PC-9 (cell line): ENCODE measurements at places on chromosomes 1 and 21. TPM values are rescaled to one million over a fixed set of nuclear protein-coding genes. Genes with fewer than 3 reads are reported as not detected.

DNA sequence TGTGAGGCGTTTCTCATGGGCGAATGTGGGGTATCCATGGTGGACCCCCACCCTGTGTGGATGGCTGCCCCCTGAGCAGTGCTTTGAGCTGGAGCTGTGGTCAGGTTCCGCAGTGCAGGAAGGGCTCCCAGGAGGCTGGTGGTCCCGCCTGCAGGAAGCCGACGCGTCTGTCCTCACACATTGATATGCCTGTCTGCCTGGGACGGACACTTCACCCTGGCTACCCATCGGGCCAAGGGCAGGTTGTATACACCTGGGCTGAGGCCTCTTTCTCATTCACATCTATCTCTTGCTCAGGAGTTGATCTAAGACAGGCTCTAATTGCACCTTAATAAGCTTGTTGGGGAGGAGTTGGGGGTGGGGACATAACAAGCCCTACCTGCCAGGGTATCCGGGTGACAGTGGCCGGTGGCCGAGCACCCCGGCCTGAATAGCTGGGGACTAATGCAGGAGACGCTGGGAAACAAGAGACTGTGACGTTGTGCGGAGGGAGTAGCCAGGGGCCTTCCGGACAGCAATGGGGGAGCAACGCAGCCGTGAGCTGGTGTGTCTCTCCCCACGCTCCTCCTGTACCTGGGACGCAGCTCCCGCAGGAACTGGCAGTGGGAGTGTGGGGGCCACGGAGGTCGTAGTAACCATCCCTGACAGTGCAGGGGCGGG is 21.7 kb downstream of the PDXK start:
- no peaks in the 10 kb centered on the region for H3K4me1 ChIP-seq
- H3K36me3 ChIP-seq: no peaks in the 10 kb centered on the region
- no peak overlapping the region for H3K4me3 ChIP-seq
- no peaks in the 10 kb centered on the region for H3K27me3 ChIP-seq

DNA sequence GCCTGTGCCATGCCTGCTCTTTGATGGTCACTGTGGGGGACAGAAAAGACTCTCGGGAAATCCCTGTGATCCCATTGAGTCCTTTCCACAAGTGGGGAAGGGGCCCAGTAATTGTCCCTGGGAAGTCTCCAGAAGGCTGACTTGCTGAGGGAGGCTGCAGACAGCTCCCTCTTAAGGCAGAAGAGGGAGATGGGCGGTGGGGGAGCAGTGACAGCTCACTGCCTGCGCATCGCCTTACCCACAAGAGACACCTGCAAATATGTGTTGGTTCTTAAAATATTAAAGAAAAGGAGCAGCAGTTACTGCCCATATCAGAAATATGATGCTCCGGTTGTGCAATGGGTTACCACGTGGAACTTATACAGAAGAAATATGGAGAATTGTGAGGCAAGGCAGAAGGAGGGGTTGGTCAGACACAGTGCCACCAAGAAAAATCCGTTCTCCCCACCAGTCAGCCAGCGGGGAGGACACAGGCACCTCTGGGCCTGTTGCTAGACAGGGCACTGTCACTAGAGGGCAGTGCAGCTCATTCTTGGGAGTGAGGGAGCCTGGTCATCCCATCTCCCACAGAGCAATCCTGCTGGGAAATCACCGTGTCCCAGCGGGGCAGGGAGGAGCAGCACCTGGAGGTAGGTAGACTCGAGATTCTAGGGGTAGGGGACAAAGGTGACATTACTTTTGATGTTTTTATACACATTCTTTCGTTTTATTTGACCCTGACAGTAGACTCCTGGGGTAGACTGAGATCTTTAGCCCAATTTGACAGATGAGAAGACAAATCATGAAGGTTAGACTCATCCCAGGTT is 6.9 kb upstream of the CAMK1G start:
- no peak overlapping the region for H3K27ac ChIP-seq
- peak; percentile 52 for DNase-seq
- no peak overlapping the region for H3K4me3 ChIP-seq
- H3K4me1 ChIP-seq: no peaks in the 10 kb centered on the region

GRCh38 chr1:209045331-209046057 is 538.0 kb upstream of the CAMK1G start:
- no peak overlapping the region for H3K27ac ChIP-seq
- no peaks in the 10 kb centered on the region for H3K36me3 ChIP-seq
- peaks cover 9% of the 10 kb centered on the region for H3K4me1 ChIP-seq
- DNase-seq: no peak
- H3K4me3 ChIP-seq: no peak overlapping the region

GRCh38 chr1:224726441-224727182 is 110.5 kb downstream of the CNIH3 start:
- H3K36me3 ChIP-seq: no peaks in the 10 kb centered on the region
- H3K27me3 ChIP-seq: no peaks in the 10 kb centered on the region
- DNase-seq: no peak
- peak overlapping the region; percentile 43 for H3K27ac ChIP-seq
- peaks cover 38% of the 10 kb centered on the region for H3K4me1 ChIP-seq

GRCh38 chr1:25661043-25661815 is 44.6 kb downstream of the MAN1C1 start:
- H3K4me3 ChIP-seq: no peak overlapping the region
- no peak overlapping the region for H3K27ac ChIP-seq
- no peaks in the 10 kb centered on the region for H3K4me1 ChIP-seq
- no peak for DNase-seq
- no peaks in the 10 kb centered on the region for H3K36me3 ChIP-seq

- H3K27me3 ChIP-seq: no peaks in the 10 kb centered on the region
- no peaks in the 10 kb centered on the region for H3K4me1 ChIP-seq
- no peak overlapping the region for H3K4me3 ChIP-seq
- no peak overlapping the region for H3K27ac ChIP-seq
Measured at GRCh38 chr21:46196733-46197132, 12.5 kb upstream of the SPATC1L start.

- peaks cover 18% of the 10 kb centered on the region for H3K4me1 ChIP-seq
- H3K27ac ChIP-seq: no peak overlapping the region
- no peaks in the 10 kb centered on the region for H3K36me3 ChIP-seq
- H3K27me3 ChIP-seq: peaks cover 44% of the 10 kb centered on the region
- peak overlapping the region; percentile 78; the same call in 1 of the 2 replicates for H3K4me3 ChIP-seq
Measured at GRCh38 chr1:230641900-230642262, 400 bp upstream of the COG2 start.

DNA sequence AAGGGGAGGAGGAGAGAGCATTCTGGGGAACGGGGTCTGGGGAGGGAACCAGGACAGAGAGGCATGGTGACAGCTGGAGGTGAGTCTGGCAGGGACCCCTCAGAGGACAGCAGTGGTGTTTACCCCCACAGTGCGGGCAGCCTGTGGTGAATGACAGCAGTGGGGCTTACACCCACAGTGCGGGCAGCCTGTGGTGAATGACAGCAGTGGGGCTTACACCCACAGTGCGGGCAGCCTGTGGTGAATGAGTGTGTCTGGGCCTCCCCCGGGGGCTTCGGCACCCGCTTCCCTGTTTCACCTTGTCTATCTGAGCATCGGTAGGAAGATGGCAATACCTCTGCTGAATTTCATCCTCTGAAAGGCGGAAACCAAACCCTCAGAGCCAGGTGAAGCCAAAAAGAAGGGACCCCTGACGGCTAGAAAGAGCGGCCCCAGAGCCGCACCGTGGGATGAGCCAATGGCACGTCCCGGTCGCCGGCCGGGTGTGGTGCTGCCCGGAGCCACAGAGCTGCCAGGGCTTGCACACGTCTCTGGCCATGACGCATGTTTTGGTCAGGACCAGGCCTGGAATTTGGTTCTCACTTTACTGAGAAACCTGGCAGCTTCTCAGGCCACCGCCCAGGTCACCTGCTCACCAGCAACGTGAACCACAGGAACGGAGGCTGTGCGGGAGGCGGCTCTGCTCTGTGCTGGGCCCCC is 54.1 kb downstream of the SIK1 start:
- H3K27ac ChIP-seq: peak overlapping the region; percentile 60
- no peak overlapping the region for H3K4me3 ChIP-seq
- H3K36me3 ChIP-seq: no peaks in the 10 kb centered on the region
- no peaks in the 10 kb centered on the region for H3K27me3 ChIP-seq

- DNase-seq: no peak
- H3K4me3 ChIP-seq: no peak overlapping the region
- H3K4me1 ChIP-seq: no peaks in the 10 kb centered on the region
- H3K36me3 ChIP-seq: no peaks in the 10 kb centered on the region
Measured at GRCh38 chr1:228830185-228830953, 95.1 kb downstream of the RHOU start.

- no peaks in the 10 kb centered on the region for H3K4me1 ChIP-seq
- no peak for DNase-seq
- H3K4me3 ChIP-seq: no peak overlapping the region
Measured at GRCh38 chr1:14443164-14443787, 155.2 kb upstream of the KAZN start.

- H3K36me3 ChIP-seq: no peaks in the 10 kb centered on the region
- DNase-seq: no peak
- H3K27ac ChIP-seq: no peak overlapping the region
- H3K4me1 ChIP-seq: no peaks in the 10 kb centered on the region
- no peaks in the 10 kb centered on the region for H3K27me3 ChIP-seq
Measured at GRCh38 chr1:194717334-194717733, 1530.9 kb upstream of the B3GALT2 start.

GRCh38 chr1:47333578-47333921 is at the start of gene CMPK1:
CMPK1 (plus strand) TSS chr1:47333790; CDS start chr1:47333946, 156 bp downstream.
- H3K4me3 ChIP-seq: peak within 1 kb of the TSS; percentile 96
- peaks cover 30% of the 10 kb centered on the region for H3K4me1 ChIP-seq
- peak within 1 kb of the TSS; percentile 93 for H3K27ac ChIP-seq
- DNase-seq: peak; percentile 75
- no peaks in the 10 kb centered on the region for H3K27me3 ChIP-seq
- H3K36me3 ChIP-seq: no peaks in the 10 kb centered on the region

GRCh38 chr1:226864311-226864710 is 6.1 kb upstream of the PSEN2 start:
- peaks cover 41% of the 10 kb centered on the region for H3K4me1 ChIP-seq
- H3K4me3 ChIP-seq: no peak overlapping the region
- no peak overlapping the region for H3K27ac ChIP-seq
- no peaks in the 10 kb centered on the region for H3K27me3 ChIP-seq
- 0 out of 2 replicates have a peak, but pooled peaks cover 4% of the 10 kb centered on the region for H3K36me3 ChIP-seq

- H3K4me3 ChIP-seq: no peak overlapping the region
- H3K27me3 ChIP-seq: no peaks in the 10 kb centered on the region
- H3K27ac ChIP-seq: no peak overlapping the region
Measured at GRCh38 chr1:206538086-206538770, 30.9 kb downstream of the RASSF5 start.

- H3K4me3 ChIP-seq: no peak overlapping the region
- no peak for DNase-seq
- peaks cover 9% of the 10 kb centered on the region for H3K36me3 ChIP-seq
Measured at GRCh38 chr1:161199506-161200139, 769 bp upstream of the ADAMTS4 start.

GRCh38 chr21:29667651-29668050 is 272.1 kb downstream of the GRIK1 start:
- no peak for DNase-seq
- no peak overlapping the region for H3K27ac ChIP-seq
- no peaks in the 10 kb centered on the region for H3K36me3 ChIP-seq
- H3K27me3 ChIP-seq: no peaks in the 10 kb centered on the region

GRCh38 chr1:182146286-182146685 is 84.8 kb upstream of the ZNF648 start:
- no peaks in the 10 kb centered on the region for H3K27me3 ChIP-seq
- H3K27ac ChIP-seq: no peak overlapping the region
- H3K36me3 ChIP-seq: no peaks in the 10 kb centered on the region
- no peak overlapping the region for H3K4me3 ChIP-seq
- DNase-seq: peak; percentile 68
- peaks cover 40% of the 10 kb centered on the region for H3K4me1 ChIP-seq

DNA sequence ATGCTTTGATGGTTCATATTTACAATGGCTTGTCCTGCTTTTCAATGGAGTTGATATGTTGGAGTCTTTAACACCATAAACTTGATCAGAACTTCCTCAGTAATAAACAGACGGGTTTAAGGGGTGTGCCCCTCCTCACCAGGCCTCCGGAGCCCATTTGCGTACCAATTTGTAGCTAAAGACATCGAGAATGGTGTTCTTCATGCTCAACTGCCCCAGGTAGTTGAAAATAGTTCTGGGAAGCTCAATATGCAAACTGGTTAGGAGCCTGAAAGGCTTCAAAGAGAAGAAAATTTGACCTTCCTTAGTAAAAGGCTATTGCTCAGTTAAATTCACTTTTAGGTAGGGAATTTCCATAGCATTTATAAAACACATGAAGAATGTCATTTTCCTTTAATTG is 68.1 kb upstream of the RRP15 start:
- no peaks in the 10 kb centered on the region for H3K36me3 ChIP-seq
- no peak overlapping the region for H3K4me3 ChIP-seq
- no peak overlapping the region for H3K27ac ChIP-seq
- H3K4me1 ChIP-seq: no peaks in the 10 kb centered on the region

DNA sequence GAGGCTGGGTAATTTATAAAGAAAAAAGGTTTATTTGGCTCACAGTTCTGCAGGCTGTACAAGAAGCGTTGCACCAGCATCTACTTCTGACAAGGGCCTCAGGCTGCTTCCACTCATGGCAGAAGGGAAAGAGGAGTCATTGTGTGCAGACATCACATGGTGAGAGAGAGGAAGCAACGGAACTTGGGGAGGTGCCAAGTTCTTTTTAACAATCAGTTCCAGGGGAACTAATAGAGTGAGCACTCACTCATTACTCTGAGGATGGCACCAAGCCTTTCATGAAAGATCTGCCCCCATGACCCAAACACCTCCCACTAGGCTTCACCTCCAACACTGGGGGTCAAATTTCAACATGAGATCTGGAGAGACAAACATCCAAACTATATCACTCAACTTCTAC is 77.2 kb downstream of the DDAH1 start:
- H3K36me3 ChIP-seq: no peaks in the 10 kb centered on the region
- H3K4me1 ChIP-seq: no peaks in the 10 kb centered on the region
- no peak overlapping the region for H3K4me3 ChIP-seq
- no peaks in the 10 kb centered on the region for H3K27me3 ChIP-seq
- H3K27ac ChIP-seq: no peak overlapping the region

DNA sequence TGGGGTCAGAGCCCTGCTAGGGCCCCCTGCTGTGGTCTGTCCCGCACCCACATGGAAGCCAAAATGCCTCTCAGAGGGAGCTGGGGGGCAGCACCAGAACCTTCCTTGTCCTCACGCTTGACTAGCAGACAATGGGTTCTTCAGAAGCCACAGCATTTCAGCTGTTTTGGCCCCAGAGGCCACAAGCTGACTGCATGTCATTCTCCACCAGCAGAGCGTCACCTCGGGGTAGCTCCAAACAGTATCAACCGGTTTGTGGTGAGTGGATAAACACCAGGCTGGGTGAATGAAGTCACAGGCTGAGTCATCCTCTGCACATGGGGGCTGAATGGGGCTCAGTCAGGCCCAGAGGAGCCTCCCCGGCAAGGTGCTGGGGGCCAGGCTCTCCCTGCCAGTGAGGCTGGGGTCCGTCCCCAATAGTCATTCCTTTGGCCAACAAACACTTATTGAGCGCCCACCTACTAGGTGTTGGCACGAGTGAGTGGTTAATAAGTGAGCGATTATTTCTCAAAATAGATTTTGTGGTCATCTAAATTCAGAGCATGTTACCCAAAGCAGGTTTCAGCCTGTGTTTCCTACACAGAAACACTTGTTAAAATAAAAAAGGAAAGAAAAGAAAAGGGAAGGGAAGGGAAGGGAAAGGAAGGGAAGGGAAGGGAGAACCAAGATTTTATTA is 9.1 kb downstream of the OLIG1 start:
- H3K4me1 ChIP-seq: no peaks in the 10 kb centered on the region
- no peak overlapping the region for H3K4me3 ChIP-seq
- DNase-seq: peak; percentile 42

GRCh38 chr21:46122758-46123683 is 25.1 kb downstream of the COL6A2 start:
- no peak for DNase-seq
- H3K4me3 ChIP-seq: no peak overlapping the region
- H3K27ac ChIP-seq: no peak overlapping the region
- H3K27me3 ChIP-seq: no peaks in the 10 kb centered on the region
- no peaks in the 10 kb centered on the region for H3K36me3 ChIP-seq

Gene LIN28A
- not detected in 2 replicates for total RNA-seq

Gene LRRC7
- not detected in 2 replicates for total RNA-seq

Gene NPR1
- total RNA-seq: 0.53 and 0.98 TPM in 2 replicates

Gene CYP4A11
- not detected in 2 replicates for total RNA-seq

Gene LRRC41
- 65.9 and 66.3 TPM in 2 replicates for total RNA-seq

Gene KCNK1
- 57.6 and 60.6 TPM in 2 replicates for total RNA-seq

Gene JAM2
- total RNA-seq: not detected in 2 replicates

Gene SLC1A7
- not detected in 2 replicates for total RNA-seq
